Lower leg skin (tissue), 4 donors: ENCODE measurements at places on chromosomes 1 and 21. TPM values are rescaled to one million over a fixed set of nuclear protein-coding genes. Genes with fewer than 3 reads are reported as not detected.

Gene PCP4L1
- total RNA-seq, result 4.7 TPM

- DNase-seq, result no peak
Observed at GRCh38 chr1:190179817-190180216, 297.8 kb downstream of the BRINP3 start.

Gene C1orf56
- 3.1 TPM for total RNA-seq

- DNase-seq, result no peak
Observed at GRCh38 chr1:84103197-84103992, 40.7 kb upstream of the PRKACB start.

- peak; percentile 63 for DNase-seq
Observed at GRCh38 chr1:174023440-174023839, 1.3 kb upstream of the RC3H1 start.

DNA sequence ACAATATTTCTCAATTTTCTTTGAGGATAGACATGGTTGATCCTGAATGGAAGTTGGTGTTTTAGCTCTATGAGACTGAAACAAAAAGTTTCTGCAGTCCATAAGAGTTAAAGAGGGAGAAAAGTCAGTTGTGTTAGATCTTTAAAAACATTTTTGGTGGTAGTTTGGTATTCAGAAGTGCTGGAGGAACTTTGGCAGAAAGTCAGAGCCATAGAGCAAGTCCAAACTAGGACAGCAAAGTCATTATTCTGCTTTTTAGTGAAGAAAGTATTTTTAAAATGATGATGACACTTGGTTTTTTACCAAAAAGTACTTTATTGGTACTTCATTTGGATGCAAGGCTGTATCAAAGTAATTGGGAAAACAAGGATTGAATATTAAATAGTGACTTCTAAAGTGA lies 41.8 kb downstream of the FNBP1L start:
- no peak for DNase-seq

DNA sequence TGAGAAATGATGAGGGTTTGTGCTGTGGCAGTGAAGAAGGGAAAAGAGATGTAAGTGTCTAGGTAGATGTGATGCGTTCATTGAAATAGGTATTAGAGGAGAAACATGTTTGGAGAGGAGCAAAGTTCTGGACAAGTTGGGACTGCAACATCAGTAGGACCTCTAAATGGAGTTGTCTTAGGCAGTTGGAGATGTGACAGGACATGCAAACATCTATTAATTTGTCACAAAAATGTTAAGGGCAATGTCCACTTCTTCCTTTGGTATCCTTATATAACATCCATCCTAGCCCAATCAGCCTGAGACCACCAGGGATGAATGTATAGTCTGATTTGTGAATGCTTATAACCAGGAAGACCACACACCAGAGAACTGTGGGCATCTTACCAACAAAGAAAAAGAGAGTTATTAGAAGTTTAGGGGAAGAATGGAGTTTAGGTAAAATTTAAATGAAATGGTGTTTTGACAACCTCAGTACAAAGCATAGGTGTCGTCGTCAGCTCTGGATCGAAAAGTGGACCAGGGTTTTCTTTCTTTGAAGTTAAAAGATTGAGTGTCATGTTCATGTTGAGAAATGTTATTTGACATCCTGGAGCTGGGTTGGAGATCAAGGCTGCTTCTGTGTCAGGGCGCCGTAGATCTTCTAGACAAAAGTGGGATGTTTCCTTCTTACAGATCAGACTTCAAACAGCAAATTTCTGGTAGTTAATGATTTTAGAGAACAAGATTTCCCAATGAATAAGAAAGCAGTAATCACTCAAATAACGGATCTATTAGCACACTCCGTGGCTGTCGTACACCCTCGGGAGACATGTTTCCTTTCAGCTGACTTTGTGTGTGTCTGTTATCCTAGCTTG lies 8.7 kb downstream of the COA6 start:
- DNase-seq, result no peak

Gene GSTM5
- 1.2 TPM for total RNA-seq

DNA sequence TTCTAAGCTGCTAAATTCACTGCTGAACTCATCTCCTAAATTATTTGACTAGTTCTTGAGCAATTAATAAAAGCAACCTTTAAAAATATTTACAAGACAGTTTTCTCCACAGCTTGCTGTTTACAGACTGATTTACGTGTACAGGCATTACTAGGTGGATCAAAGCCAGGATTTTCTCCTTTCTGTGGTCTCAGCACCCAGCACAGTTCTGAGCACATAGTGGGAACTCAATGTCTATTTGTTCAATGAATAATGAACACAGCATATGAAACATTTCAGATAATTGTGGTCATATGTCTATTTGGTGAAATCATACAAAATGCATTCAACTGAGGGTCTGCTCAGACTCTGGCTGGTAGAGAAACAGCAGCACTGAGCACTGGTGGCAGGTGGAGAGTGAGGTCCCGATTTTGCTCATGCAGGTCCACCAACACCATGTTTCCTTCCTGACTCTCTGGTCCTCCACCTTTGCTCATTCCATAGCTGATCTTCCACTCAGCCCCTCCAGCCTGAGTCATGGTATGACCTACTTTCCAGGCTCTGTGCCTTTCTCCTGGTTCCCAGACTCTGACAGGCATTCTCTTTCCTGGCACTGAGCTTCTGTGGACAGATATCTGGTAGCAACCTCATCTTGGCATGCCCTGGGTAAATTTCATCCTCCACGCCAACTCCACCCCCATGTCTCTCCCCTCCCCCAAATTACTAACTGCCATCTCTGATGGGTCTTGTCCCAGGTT lies 311.3 kb downstream of the TGFB2 start:
- no peak for DNase-seq

DNA sequence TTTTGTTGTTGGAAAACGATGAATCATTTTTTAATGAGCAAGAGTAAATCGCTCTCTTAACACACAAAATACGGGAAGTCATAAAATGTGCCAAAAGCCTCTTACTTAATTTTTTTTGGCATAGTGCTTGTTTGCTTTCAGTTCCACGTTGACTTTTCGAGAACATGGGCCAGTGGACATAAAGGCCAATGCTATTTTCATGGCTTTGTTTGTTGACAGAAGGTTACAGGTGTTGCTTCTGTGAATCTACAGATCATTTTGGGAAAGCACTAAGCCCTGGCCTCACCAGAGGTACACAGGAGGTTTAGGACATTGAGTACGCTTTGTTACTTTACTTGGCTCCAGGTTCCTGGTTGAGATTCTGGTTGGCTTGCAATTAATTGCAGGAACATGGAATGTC lies 199.4 kb upstream of the HMCN1 start:
- no peak for DNase-seq

- no peak for DNase-seq
Observed at GRCh38 chr1:115404911-115405310, 66.9 kb upstream of the NGF start.
